ENCODE measurements at places on chromosomes 16 and 17.

- DNase-seq, result no peak
These were observed 151.6 kb downstream of the SOCS1 start for GRCh38 chr16:11104168-11105037.

DNA sequence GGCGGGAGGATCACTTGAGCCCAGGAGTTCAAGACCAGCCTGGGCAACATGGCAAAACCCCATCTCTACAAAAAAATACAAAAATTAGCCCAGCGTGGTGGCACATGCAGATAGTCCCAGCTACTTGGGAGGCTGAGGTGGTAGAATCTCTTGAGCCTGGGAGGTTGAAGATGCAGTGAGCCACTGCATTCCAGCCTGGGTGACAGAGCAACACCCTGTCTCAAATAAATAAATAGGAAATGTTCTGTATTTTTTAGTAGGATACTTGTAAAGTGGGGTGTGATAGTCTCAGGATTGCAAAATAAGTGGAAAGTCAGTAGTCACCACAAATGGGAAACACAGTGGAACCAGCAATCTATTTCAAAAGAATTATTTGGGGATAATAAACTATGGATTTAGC, 4.0 kb downstream of the RSPRY1 start:
- DNase-seq, result no peak

- DNase-seq, result no peak
These were observed 15.1 kb downstream of the BRIP1 start for GRCh38 chr17:61848247-61848646.

GRCh38 chr16:920051-920681, 50.6 kb downstream of the LMF1 start:
- DNase-seq, result no peak

GRCh38 chr17:77129568-77130301, 11.0 kb upstream of the SEC14L1 start:
- no peak for DNase-seq

- DNase-seq, result no peak
These were observed 11.4 kb downstream of the SLC7A6 start for GRCh38 chr16:68275611-68276191.

- DNase-seq, result no peak
These were observed 2.2 kb upstream of the NTN3 start for GRCh38 chr16:2468725-2469398.

DNA sequence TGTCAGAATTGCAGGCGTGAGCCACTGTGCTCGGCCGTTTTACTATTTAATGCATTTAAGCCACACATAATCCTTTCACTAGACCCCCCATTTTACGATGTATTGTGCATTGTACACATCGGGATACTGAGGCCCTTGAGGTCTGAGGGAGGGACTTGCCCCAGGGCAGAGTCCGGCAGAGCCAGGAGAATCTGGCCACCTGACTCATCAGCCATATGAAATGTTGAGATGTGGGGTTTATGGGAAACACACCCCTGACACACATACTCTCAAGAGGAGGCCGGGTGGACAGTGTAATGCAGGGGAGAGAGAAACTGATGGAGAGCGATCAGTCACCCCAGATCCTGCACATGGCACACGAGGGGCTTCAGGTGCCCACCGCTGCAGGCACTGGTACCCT, 196.6 kb downstream of the ZNF423 start:
- DNase-seq, result no peak

- DNase-seq, result no peak
These were observed 321.3 kb downstream of the CNTNAP4 start for GRCh38 chr16:76598498-76598897.

GRCh38 chr17:27155866-27156265, 138.0 kb upstream of the WSB1 start:
- DNase-seq, result no peak

GRCh38 chr16:66750279-66751052, 943 bp downstream of the DYNC1LI2 start:
- no peak for DNase-seq

DNA sequence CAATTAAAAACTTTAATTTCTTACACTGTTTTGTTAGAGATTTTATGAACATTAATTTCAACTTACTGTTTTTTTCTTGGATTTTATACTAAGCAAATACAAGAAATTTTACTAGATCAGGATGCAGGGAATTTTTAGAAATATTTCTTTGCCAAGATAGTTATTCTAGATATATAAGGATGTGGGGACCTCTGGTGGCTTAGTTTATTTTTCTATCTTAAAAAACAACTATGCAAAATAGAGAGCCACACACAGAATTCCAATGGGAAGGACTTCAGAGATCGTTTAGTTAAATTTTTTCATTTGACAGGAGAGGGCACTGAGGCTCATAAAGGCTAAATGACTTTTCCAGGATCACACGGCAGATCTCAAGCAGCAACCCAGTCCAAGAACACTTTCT, 23.0 kb upstream of the CAPNS2 start:
- no peak for DNase-seq

GRCh38 chr16:55136356-55137150, 187.4 kb upstream of the IRX6 start:
- no peak for DNase-seq

DNA sequence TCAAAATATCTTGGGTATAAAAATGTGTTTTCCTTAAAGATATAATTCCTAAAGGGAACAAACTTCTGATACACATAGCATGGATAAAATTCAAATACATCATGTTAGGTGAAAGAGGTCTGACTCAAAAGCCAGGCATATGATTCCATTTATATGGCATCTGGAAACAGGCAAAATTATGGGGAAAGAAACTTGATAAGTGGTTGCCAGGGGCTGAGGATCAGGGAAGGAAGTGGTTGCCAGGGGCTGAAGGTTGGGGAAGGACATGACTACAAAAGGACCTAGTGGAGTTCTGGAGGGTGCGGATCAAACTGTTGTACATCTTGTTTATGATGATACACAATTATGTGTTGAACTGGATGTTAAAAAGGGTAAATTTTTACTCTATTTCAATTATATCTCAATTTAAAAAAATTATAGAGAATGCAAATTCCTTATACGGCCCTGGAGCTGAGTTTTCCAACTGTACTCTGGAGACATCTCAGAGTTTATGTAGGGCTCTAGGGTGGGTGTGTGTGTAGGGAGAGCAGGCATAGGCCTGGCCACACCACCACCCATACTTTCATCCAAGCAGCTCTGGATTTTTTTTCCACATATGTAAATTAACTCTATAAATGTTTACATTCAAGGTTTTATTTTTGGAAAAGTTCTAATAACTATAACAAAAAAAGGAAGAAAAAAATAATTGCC, 55.0 kb downstream of the AMFR start:
- no peak for DNase-seq

GRCh38 chr17:45394913-45395568, 37.6 kb downstream of the ARHGAP27 start:
- no peak for DNase-seq

DNA sequence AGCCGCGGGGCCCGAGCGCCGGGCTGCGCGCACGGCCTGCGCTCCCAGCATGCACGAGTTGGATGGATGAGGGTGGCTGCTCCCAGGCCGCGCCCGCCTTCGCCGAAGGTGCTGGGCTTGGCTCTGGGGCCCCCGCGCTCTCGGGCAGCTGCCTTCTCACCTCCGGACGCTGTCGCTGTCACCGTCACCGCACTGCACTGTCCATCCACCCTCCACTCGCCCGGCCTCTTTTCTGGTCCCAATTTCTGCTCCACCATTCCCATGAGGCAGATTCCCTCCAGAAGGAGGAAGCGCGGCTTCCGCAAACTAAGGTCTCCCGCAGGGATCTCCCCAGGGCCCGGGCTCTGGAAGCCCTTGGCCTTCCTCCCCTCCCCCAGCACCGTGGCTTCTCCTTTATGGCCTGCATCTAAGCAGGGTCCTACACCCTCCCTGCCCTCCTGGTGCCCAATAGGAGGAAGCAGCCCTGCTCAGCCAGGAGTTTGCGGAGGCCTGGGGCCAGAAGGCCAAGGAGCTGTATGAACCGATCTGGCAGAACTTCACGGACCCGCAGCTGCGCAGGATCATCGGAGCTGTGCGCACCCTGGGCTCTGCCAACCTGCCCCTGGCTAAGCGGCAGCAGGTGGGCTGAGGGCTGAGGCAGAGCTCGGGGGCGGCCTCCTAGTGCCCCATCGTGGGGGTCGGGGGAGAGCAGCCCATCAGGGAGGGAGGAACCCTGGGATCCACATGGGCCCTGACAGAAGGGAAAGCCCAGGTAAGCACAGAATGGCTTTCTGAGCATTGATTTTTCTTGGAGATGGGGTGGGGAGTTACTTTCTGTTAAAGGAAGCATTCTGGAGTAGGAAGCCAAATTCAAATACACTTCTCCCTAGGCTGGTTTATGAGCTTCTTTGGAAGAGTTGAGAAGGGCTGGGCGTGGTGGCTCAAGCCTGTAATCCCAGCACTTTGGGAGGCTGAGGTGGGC, 899 bp downstream of the ACE start:
- no peak for DNase-seq

Measured in stimulated activated CD8-positive, alpha-beta memory T cell treated with anti-CD3 and anti-CD28 coated beads, Interleukin-7, amount 100 ng/mL, for 1 hour (primary cell).